ENCODE measurements at places on chromosomes 3 and 15.

DNA sequence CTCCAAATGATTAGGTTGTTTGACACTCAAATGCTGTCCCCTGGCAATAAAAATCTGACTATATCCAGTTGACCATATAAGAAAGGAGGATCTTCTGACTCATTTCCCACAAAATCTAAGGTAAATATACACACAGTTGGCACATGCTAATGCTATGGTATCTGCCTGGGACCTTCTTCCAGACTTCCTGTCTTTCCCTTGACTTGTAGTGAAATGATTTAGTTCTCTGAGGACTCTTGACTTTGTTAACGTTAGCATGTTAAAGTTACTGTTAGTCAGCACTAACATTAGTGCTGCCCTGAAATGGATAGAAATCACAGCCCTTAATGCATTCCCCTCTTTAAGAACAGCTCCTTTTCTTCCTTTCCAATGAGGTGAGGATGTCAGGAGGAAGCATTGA lies 124.3 kb upstream of the LSAMP start:
- DNase-seq, result no peak

DNA sequence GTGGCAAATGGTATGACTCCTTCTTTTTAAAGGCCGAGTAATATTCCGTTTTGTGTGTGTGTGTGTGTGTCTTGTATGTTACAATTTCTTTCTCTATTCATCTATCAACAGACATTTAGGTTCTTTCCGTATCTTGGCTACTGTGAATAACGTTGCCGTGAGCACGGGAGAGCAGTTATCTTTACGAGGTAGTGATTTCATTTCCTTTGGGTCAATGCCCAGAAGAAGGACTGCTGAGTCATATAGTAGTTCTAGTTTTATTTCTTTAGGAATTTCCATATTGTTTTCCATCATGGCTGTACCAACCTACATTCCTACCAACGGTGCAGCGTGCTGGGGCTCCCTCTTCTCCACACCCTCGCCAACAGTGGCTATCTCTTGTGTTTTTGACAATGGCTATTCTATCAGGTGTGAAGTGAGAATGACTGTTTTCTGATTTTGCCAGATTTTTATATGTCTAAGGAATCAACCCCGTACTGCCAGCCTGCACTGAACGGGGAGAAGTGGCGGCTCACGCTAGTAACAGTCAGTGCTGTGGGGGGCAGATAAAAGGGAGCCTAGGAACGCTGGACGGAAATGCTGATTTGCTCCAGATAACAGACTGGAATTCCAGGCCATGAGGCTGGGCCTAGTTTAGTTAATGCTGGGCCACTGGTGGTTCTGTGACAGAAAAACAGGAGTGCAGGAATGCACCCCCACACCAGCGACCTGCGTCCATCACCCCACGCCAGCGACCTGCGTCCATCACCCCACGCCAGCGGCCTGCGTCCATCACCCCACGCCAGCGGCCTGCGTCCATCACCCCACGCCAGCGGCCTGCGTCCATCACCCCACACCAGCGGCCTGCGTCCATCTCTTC lies 168.1 kb downstream of the XXYLT1 start:
- no peak for DNase-seq

DNA sequence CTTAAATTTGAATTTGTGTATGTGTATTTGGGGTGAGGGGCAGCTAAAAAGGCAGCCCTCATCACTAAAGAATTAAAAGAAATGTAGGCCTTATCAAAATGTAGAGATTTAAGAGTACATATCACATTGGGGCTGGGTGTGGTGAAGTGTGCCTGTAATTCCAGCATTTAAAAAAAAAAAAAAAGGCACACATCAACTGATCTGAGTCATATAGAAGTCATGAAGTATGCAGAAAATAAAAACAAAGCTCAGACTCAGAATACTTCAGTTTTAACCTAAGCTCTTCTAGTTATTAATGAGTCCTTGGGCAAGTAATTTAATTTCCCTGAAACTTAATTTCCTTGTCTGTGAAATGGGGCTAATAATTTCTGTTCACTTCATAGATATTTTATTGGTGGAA lies 31.6 kb downstream of the SLC24A1 start:
- DNase-seq, result no peak

- DNase-seq, result no peak
Observed at GRCh38 chr3:22476976-22477375, 726.0 kb upstream of the ZNF385D start.

GRCh38 chr15:77630056-77630455 lies 2.7 kb downstream of the LINGO1 start:
- DNase-seq, result no peak

DNA sequence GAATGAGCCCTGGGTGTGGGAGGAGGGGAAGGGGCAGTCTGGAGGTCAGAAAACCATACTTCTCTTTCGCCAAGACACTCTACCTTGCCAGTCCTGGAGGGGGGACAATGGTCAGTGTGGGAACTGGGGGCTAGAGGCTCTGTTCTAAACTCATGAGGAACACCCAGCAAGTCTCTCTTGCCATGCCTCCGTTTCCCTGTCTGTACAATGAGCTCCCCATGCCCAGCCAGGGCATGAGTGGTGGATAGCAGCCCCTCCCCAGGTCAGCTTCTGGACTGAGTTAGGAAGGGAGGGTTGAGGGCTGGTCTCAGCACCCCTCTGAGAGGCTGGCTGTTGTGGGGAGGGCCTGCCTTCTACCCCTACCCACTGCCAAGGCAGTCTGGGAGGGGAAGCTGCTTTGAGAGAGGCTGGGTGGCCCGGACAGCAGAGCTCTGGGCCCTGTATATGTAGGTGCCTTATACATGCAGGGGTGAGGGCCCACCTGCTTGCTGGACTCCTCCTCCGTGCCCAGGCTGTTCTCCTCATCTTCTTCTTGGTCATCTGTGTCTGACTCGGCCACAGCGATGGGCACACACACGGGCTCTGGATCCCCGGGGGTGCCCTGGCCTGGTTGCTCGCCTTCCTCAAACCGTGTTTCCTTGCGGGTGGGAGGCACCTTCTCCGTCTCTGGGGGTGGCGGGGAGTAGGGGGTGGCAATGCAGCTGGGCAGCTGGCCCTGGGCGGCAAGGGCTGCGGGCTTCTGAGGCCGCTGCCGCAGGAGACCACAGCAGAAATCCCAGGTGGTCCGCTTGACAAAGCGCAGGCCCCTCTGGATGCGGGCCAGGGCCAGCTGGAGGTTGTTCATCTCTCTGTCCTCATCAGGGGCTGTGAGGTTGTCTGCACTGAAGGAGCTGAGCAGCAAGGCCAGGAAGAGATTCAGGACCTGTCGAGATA lies 68.8 kb downstream of the SCN5A start:
- DNase-seq, result no peak

DNA sequence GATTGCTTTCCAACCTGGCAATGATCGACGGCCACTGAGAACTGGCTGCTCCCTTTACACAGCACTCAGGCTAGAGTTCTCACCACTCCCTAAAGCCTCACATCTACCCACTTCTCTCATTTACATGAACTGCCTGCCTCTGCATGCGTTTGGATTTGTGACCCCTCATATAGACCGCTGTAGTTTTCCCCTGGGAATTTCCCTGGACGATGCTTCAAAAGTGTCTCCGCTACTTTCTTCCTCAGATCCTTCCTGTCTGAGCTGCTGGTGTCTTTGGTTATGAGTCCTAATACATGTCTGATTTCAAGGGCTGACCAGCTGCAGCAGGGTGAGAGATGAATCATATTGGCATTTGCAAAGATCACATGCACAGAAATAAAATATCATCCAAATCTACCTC lies 116.7 kb upstream of the ETV5 start:
- no peak for DNase-seq

- no peak for DNase-seq
Observed at GRCh38 chr3:151969026-151969642, 95.7 kb downstream of the SUCNR1 start.

- no peak for DNase-seq
Observed at GRCh38 chr3:13102386-13103345, 29.4 kb upstream of the IQSEC1 start.

GRCh38 chr3:123031051-123031450 lies 3.5 kb upstream of the SEMA5B start:
- DNase-seq, result no peak

DNA sequence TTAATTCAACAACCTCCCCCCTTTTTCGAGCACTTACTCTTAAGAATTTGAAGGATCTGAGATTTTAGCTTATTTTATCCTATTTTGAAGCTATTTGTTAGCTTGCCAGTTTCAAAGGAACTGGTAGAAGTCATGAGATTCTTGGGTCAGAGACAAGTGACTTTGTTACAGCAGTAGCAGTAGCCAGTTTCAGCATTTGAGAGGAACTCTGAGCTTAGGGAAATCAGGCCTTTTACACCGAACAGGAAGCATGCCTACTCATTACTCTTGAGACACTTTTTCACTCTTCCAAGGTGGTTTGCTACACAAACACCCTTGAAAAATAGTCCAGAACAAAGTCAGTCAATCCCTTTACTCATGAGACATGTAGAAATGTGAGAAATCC lies 24.5 kb upstream of the TM4SF1 start:
- DNase-seq, result no peak

DNA sequence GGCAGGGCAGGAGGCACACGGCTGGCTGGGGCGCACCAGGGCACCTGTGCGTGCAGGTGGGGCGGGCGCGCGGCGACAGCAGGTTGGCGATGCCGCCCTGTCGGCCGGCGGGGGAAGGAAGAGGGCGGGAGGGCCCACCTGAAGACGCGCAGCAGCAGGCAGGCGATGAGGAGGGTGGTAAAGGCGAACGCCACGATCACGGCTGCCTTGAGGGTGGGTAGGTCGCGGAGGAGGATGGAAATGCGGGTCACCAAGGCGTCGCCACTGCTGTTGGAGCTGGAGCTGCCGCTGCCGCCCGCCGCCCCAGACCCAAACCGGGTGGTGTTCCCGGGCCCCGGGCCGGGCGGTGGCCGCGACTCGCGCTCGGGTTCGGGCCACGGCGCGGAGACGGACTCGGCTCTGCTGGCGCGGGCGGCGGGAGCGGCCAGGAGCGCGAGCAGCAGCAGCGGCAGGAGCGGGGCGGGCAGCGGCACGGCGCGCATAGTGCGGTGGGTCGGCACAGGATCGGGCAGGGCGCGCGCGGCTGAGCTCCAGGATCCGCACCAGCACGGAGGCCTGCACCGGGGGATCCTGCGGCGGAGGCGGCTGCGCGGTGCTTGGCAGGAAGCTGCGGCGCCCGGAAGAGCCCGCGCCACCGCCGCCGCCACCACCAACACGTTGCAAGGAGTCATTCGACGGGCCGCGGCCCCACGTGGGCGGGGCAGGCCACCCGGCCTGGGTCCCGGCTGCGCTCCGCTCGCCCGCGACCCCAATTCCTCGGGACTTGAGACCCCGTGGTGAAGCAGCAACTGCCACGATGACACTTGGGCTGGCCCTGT lies at the start of gene FAM174B:
Gene FAM174B (minus strand): TSS at position 598 of the 818 bp plus-strand sequence.
- DNase-seq, result no peak

- no peak for DNase-seq
Observed at GRCh38 chr3:99659032-99659431, 20.6 kb downstream of the COL8A1 start.

DNA sequence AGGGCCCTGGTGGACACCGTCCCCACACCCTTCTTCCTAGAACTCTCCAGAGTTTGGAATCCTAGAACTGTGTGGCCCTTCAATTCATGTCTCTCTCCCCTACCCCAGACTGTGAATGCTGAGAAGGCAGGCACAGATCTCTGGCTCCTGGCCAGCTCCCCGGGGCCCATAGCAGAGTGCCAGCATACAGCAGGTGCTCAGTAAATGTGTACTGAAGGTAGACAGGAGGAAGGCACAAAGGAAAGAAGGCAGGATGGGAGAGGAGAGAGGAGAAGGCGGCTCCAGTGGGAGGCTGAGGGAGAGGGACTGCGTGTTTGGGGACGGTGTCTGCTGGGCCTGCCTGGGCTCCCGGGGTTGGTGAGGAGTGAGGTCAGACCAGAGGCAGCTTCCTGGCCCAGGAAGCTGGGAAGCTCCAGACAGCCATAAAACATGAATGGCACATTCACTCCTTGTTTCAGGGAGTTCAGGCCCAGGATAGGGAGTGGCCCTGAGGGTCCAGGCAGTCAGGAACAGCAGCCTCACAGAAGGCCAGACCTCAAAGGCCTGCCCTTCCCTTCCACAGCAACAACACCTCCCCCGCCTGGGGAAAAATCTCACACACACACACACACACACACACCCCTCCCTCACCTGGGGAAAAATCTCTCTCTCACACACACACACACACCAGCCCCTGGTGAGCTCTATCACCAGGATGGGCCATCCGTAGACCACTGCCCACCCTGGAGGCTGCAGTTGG lies 137.1 kb upstream of the PRR20G start:
- DNase-seq, result no peak

DNA sequence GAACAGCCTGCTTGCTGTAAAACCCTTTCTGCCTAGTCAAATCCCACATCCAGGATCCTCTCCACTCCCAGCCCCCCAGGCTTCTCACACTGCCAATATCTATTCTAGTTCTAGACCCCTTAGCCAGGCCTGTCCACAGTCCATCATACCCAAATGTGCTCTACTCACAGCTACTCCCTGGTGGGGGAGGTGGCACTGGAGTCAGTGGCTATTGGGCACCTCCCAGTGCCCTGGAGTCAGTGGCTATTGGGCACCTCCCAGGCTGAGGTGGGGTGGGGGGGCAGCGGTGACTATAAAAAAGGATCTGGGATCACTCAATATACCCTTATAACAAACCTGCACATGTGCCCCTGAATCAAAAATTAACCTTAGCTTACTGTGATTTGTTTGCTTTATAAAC lies 773 bp upstream of the DISP2 start:
- DNase-seq, result no peak

DNA sequence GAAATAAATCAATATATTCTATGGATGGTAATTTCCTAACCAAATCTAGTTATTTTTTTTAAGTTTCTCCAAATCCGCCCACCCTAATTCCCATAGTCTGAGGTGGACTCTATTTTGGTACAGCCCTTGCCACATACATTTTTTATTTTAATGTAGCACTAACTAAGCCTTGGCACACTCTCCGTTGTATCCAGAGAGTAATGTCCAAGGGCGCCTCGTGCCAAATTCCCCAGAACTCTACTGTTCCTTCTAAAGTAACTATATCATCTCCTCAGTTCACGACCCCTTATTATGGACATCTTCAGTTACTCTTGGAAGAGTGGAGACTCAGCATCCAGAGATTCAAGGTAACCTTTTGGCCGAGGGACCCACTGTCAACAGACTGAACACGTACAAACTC lies 1.3 kb downstream of the VGLL3 start:
- DNase-seq, result no peak
